ENCODE measurements at places on chromosomes 12 and 14.

GRCh38 chr14:80100681-80101080 lies 110.6 kb downstream of the DIO2 start:
- no peak for DNase-seq

- DNase-seq, result no peak
Measured at GRCh38 chr12:62649412-62650138, 182.9 kb downstream of the MON2 start.

DNA sequence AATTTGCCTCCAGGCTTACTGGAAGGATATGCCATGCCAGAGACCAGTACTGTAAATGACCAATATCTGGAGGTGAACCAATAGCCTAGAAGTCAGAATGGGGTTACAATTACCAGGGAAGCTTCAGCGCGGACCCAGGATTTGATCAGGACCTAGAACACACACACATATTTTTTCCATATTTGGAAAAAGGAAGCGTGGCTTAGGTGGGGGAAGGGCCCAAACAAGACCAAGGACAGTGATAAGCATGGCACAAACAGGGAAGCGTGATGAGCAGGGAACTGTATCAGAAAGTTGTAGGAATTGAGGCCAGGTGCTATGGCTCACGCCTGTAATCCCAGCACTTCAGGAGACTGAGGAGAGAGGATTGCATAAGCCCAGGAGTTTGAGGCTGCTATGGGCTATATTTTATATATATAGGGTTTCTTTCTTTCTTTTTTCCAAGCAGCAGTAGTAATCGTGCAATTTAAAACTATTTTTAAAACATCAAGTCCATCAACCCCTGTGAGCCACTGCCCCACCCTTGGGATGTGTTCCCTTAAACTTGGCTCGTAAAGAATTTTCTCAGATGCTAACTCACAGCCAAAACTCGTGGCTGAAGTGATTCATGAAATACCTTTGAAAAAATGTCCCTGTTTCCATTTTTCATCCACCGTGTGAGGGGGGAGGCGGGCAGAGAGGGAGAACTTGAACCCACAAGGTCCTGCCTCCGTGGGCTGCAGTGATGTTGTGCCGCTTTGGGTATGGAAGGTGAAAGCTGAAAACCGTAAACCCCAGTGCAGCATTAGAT lies 16.7 kb downstream of the HRK start:
- DNase-seq, result no peak

GRCh38 chr12:95259368-95259767 lies 41.8 kb downstream of the VEZT start:
- DNase-seq, result no peak

GRCh38 chr12:52083638-52083996 lies 4.1 kb downstream of the SMIM41 start:
- DNase-seq, result no peak

- DNase-seq, result no peak
Measured at GRCh38 chr12:101238800-101239329, 28.8 kb upstream of the SLC5A8 start.

DNA sequence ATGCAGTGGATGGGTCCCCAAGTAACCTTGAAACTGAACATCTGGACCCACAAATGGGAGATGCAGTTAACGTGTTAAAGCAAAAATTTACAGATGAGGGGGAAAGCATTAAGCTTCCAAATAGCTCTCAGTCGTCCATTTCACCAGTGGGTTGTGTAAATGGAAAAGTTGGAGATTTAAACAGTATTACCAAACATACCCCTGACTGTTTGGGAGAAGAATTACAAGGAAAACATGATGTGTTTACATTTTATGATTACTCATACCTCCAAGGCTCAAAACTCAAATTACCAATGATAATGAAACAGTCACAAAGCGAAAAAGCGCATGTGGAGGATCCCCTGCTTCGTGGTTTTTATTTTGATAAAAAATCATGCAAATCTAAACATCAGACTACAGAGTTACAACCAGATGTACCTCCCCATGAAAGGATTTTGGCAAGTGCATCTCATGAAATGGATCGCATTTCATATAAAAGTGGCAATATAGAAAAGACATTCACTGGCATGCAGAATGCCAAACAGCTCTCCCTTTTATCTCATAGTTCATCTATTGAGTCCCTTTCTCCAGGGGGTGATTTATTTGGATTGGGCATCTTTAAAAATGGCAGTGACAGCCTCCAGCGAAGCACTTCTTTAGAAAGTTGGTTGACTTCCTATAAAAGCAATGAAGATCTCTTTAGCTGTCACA lies 116.6 kb upstream of the NPAS3 start:
- DNase-seq, result no peak

DNA sequence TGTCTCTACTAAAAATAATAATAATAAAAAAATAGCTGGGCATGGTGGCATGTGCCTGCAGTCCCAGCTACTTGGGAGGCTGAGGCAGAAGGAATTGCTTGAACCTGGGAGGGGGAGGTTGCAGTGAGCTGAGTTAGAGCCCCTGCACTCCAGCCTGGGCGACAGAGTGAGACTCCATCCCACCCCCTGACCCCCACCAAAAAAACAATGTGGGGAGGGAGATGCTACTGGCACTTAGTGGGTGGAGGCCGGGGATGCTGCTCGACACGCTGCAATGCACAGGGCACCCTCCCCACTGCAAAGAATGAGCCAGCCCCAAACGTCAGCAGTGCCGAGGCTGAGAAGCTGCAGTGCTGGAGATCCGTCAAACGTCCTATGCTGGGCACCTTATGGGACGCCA lies 77.5 kb upstream of the MAP1LC3B2 start:
- no peak for DNase-seq

DNA sequence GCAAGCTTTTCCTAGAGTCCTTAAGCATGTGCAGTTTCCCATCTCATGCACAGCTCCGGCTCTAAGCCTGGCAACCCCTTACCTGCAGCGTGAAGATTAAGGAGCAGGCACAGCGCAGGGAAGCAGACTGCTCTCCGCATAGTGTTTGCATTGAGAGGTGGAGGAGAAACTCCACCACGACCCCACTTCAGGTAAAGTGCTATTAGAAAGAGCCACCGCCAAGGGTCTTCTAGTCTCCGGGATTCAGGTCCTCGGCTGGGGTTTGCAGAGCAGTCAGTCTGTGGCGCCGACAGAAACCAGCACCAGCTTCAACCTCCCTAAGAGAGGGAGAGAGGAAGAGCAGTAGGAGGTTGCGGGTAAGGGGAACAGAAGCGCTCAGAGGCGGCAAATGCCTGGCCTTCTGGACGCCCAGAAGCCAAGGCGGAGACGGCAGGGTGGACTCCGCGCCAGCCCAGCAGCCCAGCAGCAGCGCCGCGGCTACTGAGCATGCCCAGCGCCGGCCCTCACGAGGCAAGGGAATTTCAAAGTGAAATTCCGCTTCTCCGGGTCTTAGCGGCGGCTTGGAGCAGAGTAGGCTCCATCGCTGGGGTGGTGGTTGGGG lies at the start of gene PTPRR:
PTPRR (minus strand) TSS at position 488 of the 601 bp plus-strand sequence; CDS start at position 140, 348 bp downstream.
- no peak for DNase-seq

- no peak for DNase-seq
Measured at GRCh38 chr12:22539055-22539454, 5.3 kb downstream of the C2CD5 start.

GRCh38 chr12:115611477-115611876 lies 666.0 kb downstream of the MED13L start:
- DNase-seq, result no peak

GRCh38 chr12:29517264-29517663 lies 19.8 kb upstream of the OVCH1 start:
- DNase-seq, result no peak

- DNase-seq, result no peak
Measured at GRCh38 chr12:127810041-127810440, 456.9 kb upstream of the TMEM132C start.

DNA sequence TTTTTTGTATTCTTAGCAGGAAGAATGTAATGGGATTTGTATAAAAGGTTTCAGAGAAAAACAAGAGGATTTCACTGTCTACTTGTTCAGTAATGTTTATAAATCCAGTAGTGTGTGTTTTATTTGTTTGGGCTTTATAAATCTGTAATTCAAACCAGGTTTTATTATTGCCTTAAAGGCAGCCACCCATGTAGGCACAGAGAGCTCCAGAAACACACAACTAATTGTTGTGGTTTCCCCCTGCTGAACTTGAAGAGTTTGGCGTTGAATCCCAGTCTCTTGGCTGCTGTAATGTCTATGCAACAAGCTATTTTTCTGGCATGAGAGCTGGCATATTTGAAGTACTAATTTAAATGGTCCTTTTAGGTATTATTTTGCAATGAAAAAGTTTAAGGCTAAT lies 63.4 kb upstream of the SLCO1C1 start:
- no peak for DNase-seq

GRCh38 chr14:50601394-50601793 lies 41.4 kb downstream of the ATL1 start:
- no peak for DNase-seq

- DNase-seq, result no peak
Measured at GRCh38 chr14:101480747-101481530, 80.4 kb upstream of the DIO3 start.

GRCh38 chr12:113424456-113424855 lies 2.3 kb downstream of the SDSL start:
- no peak for DNase-seq

- DNase-seq, result no peak
Measured at GRCh38 chr14:95387826-95388445, 68.2 kb upstream of the CLMN start.

- DNase-seq, result no peak
Measured at GRCh38 chr14:30108975-30109700, 181.5 kb upstream of the PRKD1 start.

DNA sequence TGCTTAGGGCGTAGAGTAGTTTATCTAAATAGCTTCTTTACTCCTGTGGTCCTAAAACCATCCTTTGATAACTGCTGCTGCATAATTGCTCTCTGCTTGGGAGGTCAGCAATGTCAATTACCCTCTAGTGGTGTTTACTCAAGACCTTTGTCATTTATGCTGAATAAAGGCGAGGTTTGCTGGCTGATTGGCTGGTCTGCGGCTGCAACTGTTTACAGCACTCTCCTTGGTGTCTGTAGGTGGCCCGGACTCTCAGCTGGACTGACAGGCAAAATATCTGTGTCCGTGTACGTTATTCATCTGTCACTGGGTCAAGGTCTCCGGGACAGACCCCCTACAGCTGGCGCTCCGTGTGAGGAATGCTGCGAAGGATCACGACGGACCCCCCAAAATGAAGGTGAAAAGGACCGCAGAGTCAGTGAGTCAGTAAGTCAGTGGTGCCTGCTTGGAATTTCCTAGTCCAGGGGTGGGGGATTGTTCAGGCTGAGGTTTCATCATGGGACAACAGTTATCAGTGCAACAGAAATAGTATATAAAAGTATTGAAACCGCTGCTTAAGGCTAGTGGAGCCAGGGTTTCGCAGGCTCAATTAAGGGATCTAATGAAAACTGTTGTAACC lies 253.3 kb upstream of the DIO2 start:
- DNase-seq, result no peak

DNA sequence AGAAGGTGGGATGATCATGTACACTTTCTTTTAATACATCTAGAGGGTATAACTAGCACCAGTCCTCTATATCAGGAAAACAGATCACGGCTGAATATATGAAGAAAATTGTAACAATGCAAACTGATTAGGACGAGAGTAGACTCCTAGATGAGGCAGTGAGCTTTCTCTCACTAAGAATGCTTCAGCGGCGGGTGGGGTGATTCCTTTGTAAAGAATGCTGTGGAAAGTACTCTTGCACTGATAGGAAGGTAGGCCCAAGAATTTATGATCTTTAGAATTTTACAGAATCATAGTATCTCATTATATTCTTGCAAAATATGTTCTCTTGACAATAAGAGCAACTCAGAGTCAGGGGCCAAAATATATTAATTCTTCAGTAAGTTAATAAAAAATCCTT lies 133.0 kb downstream of the LMNTD1 start:
- DNase-seq, result no peak

DNA sequence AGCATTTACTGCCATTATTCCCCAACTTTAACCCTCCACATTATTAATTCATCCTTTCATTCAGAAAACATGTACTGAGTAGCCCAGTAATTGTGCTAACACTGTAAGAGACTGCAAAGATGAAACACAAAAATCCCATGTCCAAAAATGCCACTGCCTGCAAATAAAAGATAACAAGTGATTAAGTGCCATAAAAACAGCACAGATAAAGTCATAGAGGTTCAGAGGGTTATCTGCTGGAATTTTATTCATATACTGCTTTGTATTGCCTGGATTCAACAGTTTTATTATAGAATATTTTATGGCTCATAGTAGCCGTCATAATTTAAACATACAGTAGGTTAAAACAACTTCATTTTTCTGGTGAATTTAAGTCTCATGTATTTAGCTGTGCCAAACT lies 177.9 kb downstream of the KICS2 start:
- DNase-seq, result no peak

GRCh38 chr14:92317511-92317910 lies 5.5 kb upstream of the SLC24A4 start:
- DNase-seq, result no peak

- no peak for DNase-seq
Measured at GRCh38 chr12:126496201-126496600, 1431.0 kb downstream of the AACS start.

GRCh38 chr14:77076113-77076631 lies 21.9 kb upstream of the CIPC start:
- DNase-seq, result no peak

- no peak for DNase-seq
Measured at GRCh38 chr14:100641274-100641860, 54.1 kb upstream of the BEGAIN start.

DNA sequence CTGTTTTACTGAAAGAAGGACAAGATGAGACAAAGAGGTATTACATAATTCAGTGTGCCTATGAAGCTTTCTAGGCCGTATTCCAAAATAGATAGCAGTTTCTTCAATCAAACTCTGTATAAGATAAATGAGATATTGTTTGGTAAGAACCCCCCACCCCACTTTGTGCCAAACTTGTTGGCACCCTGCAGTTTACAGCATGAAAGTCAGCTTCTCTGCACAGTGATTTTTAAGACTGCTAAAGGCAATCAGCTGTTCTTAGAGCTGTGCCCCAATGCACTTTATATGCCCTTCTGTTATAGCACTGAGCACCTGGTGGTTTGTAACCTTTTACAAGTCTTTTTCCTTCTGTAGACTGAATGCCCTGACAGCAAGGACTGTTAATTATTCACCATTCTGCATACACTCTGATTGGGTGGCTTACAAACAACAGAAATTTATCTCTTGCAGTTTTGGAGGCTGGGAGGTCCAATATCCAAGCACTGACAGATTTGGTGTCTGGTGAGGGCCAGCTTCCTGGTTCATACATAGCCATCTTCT lies 76.7 kb downstream of the ANO4 start:
- no peak for DNase-seq

GRCh38 chr14:58780605-58781004 lies 142.8 kb downstream of the DACT1 start:
- no peak for DNase-seq

GRCh38 chr12:116216022-116216756 lies 61.3 kb downstream of the MED13L start:
- no peak for DNase-seq

GRCh38 chr14:33848706-33849454 lies 102.0 kb downstream of the EGLN3 start:
- DNase-seq, result peak; percentile 15

DNA sequence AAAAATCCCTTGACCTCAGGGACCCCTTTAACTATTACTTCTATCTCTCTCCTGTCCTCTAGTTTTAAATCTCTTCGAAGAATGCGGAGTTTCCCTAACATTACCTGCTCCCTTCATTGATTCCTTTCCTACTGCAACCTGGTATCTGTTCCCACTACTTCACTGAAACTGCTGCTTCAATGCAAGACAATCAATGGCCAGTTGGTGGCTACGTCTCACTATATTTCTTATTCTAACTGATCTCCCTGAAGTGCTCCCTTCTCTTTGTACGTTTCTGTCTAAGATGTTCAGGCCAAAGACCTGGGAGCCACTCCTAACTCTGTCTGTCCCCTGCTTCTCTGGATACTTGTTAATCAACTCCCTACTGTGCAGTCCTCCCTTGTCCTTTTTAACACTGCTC lies 10.3 kb upstream of the KCNA1 start:
- DNase-seq, result no peak

All from CD4-positive, alpha-beta T cell treated with Interleukin-10 for 1 hour (primary cell).